Dorsolateral prefrontal cortex (tissue), 122 donors: ENCODE measurements at places on chromosomes 13 and 19.

DNA sequence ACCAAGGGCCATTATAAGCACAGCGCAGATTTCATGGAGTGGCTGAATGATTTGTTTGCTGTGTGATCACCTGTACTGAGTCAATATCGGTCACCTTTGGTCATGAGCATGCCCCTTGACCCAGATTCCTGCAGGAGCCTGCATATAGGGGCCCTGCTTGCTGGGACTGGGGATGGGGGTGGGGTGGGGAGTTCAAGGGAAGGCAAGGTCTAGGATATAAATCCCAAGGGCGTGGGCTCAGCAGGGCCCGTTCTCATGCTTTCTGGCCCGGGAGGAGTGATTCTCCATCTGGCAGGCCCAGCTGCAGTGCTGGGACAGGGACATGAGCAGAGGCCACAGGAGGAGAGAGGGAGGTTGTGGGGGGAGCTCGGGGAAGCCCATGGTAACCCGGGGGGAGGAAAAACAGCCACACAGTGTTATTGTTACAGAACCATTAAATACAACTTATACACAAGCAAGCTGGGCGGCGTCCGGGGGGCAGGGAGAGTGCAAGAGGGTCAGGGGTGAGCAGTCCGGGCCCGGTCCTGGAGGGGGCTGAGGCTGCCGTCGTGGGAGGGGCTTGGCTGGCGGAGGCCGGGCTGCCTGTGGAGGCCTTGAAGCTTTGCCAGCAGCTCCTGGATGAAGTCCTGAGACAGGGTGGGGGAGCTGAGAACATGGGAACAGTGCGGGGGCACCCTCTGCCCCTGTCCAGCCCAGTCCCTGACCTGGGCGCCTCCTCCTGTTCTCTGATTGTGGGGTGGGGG is 5.2 kb downstream of the PPP1R14A start:
- DNase-seq: peak; percentile 56

- peak; percentile 42 for DNase-seq
These were observed 7.5 kb upstream of the LRP3 start for GRCh38 chr19:33186431-33187182.

GRCh38 chr19:9917321-9917720 is 19.0 kb downstream of the OLFM2 start:
- no peak for DNase-seq

DNA sequence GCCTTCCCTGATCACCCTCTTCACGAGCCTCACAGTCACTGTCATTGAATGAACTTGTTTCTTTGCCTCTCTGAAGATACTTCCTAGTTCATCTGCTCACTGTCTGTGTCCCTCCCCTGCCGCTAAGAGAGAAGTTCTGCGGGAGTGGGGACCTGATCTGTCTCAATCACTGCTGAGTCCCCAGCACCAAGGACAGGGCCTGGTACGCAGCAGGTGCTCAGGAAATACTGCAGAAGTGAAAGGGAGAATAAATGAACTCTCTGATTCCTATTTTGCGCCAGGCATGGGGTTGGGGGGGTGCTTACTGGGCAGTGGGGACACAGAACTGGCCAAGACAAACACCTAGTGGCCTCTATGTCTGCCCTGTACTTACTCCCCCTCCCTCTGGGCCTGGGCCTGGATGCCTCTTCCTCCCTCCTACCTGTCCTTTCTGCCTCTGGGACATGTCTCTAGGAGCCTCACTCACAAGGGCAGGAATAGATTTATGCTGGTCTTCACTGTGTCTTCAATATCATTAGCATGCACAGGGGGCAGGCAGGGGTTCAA is 17.5 kb downstream of the FCGBP start:
- no peak for DNase-seq

DNA sequence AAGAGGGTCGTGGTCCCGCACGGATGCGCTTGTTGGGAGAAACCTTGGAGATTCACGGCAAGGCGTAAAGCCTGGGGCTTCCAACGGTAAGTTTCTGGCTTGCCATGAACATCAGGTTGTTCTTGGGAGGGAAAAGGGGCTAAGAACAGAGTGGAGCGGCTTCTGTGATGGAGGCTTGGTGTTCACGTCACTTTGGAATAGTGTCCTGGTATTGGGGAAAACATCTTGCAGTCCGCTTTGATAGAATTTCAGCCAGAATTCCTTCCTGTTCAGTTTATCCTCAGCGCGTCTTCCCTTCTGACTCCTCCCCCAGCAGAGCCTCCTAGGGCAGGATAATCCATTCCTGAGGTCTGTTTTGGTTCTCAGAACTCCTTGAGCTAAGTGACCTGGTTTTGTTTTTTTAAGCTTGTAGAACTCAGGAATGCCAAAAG is 2.0 kb downstream of the KCTD15 start:
- no peak for DNase-seq

- no peak for DNase-seq
These were observed 197.8 kb downstream of the NALCN start for GRCh38 chr13:101218484-101218883.
